ENCODE measurements at places on chromosomes 5 and 9.

DNA sequence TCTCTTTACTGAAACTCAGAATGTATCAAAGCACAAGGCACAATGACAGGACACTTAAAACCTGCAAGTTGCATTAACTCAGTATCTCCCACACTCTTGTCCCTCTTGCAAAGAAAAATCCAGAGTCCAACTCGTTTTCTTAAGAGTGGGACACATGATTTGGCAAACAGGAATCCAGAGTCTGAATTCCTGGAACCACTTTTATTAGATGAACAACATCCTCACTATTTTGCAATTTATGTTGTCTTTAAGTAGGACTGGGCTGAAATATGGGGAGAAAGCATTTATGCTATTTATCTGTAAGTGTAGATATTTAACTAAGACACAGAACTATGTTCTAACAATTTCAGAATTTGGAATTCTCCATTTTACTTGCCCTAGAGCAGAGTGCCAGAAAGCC, 69.1 kb downstream of the ABCA1 start:
- DNase-seq, result no peak

DNA sequence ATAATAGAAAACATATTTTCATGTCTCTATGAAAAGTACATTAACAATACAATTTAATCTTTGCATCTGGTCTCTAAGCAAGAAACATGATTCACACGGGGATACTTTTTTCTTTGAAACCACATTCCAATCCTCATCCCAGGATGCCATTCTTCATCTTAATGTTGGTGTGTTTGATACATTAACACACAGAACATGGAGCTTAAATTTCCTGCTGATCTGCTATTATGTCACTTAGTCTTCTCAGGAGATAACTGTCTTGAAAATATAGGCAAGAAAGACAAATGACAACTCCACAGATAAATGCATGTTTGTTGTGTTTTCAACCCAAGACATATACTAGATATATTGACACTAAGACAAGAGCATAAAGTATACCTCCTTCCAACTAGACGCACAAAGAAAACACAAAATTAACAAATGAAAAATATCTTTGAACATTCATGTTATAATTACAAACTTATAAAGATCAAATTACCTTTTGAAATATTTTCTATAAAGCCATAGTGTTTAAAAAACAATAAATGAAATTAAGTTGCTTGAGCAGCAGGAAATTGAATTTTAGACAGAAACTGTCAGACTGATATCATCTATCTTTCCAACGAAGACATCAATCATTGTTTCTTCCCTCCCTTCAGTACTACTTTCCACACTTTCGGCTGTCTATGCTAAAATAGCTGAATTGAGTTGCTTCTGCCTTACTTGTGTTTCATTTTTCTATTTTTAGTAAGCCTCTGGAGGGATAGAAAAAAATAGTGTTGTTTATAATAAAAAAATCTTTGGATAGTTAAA, 1676.7 kb upstream of the CDH9 start:
- no peak for DNase-seq

- no peak for DNase-seq
Observed at GRCh38 chr9:20566401-20566800, 55.9 kb downstream of the MLLT3 start.

GRCh38 chr9:95834281-95834907, 41.1 kb upstream of the ERCC6L2 start:
- DNase-seq, result no peak

DNA sequence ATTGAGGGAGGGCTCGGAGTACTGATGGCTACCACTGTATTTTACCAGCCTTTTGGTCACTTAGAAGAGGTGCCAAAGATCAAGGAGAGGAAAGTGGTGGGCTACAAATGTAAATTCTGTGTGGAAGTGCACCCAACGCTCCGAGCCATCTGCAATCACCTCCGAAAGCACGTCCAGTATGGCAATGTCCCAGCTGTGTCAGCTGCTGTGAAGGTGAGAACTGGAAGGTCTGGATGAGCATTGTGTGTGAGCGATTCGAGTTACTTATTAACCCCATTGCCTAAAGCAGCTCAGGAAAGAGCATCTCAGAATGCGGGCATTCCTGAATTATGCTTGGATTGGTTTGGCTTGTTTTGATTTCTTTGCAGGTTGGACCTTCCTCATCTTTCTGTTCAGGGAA, 67.5 kb downstream of the ZNF462 start:
- no peak for DNase-seq

GRCh38 chr5:100299261-100299660, 235.9 kb upstream of the FAM174A start:
- DNase-seq, result no peak
